T-helper 2 cell (primary cell): ENCODE measurements at places on chromosomes 5 and 9.

- DNase-seq = no peak
Observed at GRCh38 chr9:74281674-74282073, 215.5 kb upstream of the RORB start.

DNA sequence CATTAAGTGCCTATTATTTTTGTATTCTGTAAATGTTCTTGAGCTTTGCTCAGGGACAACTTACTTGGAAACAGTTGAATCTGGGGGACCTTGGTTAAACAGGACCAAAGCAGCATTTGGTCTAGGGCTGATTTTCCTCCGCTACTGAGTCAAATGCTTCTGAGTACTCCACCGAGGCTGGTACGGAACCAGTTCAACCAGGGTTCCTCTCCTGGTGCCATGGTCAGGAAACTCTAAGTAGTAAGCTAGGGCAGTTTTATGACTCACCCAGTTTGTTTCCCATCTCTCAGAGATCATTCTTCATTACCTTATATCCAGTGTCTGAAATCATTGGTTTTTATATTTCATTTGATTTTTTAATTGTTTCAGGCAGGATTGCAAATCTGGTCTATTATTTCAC is 111.9 kb upstream of the TNFAIP8 start:
- DNase-seq = no peak

GRCh38 chr9:4305065-4305985 is 5.5 kb upstream of the GLIS3 start:
- DNase-seq = no peak

- DNase-seq = no peak
Observed at GRCh38 chr5:4551034-4551433, 589.1 kb upstream of the ADAMTS16 start.

GRCh38 chr9:35810122-35810521 is 1.9 kb downstream of the SPAG8 start:
- no peak for DNase-seq
